ENCODE measurements at places on chromosomes 2 and 18.
A peak's percentile ranks its signal among the peaks of the same experiment; 100 is the strongest.

GRCh38 chr2:62870966-62871365, 165.5 kb downstream of the EHBP1 start:
- DNase-seq, result peak; percentile 4

- DNase-seq, result peak; percentile 84
Observed at GRCh38 chr2:188701836-188702235, 272.3 kb upstream of the COL3A1 start.

GRCh38 chr18:31230495-31230894, 67.8 kb upstream of the DSC1 start:
- peak; percentile 28 for DNase-seq

DNA sequence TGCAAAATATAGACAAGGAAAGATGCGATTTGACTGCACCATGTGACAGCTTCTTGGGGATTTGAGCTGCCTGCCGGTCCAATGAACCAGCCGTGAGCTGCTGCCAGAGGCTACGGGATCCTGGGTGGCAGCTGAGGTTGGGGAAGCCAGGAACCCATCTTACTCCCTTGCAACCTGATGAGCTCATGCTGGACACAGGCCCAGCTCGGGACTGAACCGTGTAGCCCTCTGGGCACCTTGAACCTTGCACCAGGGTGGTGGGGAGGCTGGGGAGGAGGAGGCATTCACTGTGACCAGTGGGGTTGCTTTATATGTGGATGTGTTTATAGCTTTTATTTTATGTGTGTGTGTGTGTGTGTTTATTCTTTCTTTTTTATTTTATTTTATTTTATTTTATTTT, 9.1 kb downstream of the ALPI start:
- no peak for DNase-seq

- DNase-seq, result no peak
Observed at GRCh38 chr18:3048121-3048520, 35.2 kb upstream of the LPIN2 start.

All from iris pigment epithelial cell (primary cell).